ENCODE measurements at places on chromosomes 7 and 10.
A peak's percentile ranks its signal among the peaks of the same experiment; 100 is the strongest.

- no peak for DNase-seq
These were observed 9.0 kb downstream of the NFKB2 start for GRCh38 chr10:102404361-102405107.

GRCh38 chr10:89563861-89564478, 28.6 kb upstream of the SLC16A12 start:
- no peak for DNase-seq

DNA sequence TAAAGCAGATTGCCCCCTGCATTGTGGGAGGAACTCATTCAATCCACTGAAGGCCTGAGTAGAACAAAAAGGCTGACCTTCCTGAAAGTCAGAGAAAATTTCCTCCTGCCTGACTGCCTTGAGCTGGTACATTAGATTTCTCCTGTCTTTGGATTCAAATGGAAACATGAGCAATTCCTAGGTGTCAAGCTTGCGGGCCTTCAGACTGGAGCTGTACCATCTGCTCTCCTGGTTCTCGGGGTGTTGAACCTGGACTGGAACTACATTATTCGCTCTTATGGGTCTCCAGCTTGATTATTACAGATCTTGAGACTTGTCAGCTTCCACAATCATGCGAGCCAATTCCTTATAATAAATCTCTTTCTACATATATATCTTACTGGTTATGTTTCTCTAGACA, 173.6 kb upstream of the STEAP4 start:
- DNase-seq = no peak

GRCh38 chr7:155471718-155472117, 13.8 kb downstream of the EN2 start:
- no peak for DNase-seq

DNA sequence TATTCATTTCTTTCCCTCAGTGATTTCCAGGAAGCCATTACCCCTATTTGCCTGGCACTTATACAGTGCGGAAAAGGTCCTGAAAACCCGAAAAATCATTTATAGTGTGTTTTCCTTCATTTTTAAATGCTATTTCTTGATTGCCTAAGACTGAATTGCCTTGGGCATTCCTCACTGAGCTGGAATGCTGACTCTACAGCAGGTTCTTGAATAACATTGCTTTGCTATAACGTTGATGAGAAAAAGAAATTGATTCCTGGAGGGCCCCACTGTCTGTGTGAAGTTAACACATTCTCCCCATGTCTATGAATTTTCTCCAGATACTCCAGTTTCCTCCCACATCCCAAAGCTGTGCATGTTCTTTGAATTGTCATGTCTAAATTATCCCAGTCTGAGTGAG, 308.5 kb downstream of the EXOC4 start:
- DNase-seq = no peak

DNA sequence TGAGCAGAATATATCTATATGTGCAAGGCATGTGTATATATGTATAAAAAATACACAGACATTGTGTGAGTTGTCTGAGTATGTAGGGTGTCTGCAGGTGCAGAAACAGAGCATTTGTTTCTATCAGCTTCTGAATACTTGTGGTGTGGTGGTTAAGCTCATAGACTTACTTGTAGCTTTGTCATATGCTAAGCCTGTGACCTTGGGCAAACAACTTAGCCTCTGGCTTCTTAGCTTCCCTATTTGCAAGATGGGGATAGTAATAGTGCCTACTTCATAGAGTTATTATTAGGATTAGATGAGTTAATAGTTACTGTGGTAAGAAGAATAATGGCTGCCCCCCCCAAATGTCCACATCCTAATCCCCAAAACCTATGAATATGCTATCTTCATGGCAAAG, 28.2 kb upstream of the PAX2 start:
- DNase-seq = no peak

GRCh38 chr10:69359594-69359993, 57.1 kb downstream of the TACR2 start:
- DNase-seq = no peak

- DNase-seq = no peak
These were observed 295.6 kb downstream of the ZEB1 start for GRCh38 chr10:31614611-31615010.

DNA sequence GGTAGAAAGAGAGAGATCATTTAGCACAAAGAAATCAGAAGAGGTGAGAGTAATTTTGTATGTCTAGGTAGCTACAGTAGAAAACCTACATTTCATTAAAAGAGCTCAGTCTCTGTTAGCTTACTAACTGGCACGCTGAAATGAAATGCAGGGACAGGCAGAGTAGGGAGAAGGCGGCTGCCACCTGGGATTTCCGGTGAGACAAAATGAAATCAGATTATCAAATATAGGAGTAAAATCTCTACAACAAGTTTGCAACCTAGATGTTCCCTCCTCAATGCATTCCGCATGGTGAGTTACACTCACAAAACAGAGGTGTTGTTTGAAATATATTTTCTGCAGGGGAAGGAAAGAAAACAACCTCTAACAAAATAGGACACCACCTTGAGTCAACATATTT, 55.9 kb downstream of the VOPP1 start:
- peak; percentile 31 for DNase-seq

DNA sequence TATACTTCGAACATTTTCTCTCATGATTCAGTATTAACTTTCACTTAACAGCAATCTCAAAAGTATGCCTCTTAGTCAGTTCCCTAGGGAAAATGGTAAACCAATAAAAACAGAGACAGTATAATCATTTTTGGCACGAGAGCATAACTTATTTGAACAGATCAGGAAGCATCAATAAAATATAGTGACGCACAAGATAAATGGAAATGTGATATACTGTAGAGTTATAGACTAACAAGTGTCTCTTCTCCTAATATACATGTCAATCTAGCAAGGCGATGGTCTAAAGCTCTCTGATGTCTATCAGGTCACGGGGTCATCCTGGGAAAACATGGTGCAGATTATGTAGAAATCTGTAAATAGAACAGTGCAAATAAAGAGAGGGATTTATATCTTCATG, 131.6 kb downstream of the HGF start:
- DNase-seq = no peak

DNA sequence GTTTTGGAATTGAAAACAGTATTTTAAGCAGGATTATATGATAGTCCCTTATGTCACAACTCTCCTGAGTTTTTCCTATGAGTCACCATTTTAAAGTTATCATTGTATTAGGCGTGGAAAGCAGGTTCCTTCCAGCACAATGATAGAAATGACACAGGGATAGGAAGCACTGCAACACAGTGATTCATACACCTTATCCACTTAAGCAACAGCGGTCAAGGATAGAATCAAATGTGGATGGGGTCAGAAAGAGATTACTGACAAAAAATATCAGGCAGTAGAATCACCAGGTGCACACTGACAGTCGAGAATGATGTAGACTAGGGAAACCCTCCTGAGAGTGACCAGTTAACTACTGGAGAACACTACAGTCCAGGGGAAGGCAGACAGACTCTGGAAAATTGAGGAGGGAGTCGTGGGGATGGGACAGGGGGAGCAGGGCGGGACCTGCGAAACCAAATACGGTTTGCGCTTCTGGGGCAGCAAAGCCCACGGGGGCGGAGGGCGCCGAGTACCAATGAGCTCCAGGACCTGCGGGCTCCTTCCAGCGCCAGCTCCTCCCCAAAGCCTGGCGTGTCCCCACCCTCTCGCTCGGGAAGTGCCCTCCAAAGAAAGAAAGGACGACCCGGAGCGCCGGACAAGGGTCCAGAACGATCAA, 479 bp downstream of the PNPLA8 start:
- DNase-seq = no peak

DNA sequence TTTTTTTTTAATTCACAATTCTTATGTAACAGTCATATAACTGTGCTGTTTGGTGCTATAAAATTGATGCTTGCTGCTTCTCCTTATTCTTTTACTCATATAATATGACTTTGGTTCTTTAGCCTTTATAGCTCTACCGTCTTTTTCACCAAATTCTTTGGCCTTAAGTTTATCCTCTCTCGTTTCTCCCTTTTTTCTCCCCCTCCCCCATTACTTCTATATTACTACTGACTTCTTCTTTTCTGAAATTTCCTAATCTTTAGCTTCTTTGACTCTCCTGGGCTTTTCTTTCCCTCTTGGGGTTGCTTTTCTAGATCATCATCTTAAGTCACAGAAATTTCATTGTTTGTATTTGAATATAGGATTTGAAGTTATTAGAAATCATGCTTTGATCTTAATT, 3.8 kb downstream of the BCCIP start:
- no peak for DNase-seq

- DNase-seq = no peak
These were observed 45.2 kb downstream of the STAM start for GRCh38 chr10:17689137-17689536.

- no peak for DNase-seq
These were observed 26.3 kb downstream of the SLC26A4 start for GRCh38 chr7:107686816-107687387.

DNA sequence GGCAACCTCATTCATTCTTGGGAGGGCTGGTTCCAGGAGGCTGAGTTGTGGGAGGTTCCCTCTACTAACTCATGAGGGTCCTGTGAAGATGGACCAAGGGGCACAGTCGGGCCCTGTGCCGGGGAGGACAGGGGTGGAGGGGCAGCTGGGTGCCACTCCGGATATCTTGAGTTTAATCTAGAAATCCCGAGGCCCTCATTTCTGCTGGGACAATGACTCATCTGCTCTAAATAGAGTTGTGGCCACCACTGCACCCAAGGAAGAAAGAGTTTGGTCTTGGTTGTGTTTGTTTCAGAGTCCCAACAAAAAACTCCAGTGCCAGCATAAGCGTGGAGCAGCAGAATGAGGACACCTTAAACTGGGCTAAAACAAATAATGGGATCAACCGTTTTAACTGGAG, 82.4 kb downstream of the EBF3 start:
- no peak for DNase-seq

GRCh38 chr7:91287371-91288084, 23.3 kb downstream of the FZD1 start:
- no peak for DNase-seq

- no peak for DNase-seq
These were observed 10.8 kb downstream of the MTERF1 start for GRCh38 chr7:91869661-91870060.

DNA sequence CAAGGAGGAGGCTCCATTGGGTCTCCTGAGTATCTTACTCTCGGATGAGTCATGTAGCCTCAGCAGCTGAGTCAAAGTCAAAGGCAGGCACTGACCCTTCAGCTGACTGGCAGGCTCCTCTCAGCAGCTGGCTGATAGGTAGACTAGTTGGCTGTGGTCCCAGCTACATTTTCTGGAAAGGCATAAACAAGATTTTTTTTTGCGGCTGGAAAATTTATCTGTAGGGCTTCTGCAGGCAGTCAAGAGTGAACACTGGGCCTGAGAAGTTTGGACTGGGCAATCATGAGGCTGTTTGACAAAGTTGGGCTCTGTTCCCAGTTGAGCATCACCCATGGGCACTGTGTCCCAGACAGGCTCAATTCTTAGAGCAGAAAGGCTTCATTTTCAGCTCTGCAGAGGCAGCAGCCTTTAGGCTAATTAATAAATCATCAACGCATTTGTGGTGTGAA, 796.2 kb downstream of the CCSER2 start:
- no peak for DNase-seq

GRCh38 chr7:94296881-94297280, 97.8 kb upstream of the COL1A2 start:
- DNase-seq = no peak

DNA sequence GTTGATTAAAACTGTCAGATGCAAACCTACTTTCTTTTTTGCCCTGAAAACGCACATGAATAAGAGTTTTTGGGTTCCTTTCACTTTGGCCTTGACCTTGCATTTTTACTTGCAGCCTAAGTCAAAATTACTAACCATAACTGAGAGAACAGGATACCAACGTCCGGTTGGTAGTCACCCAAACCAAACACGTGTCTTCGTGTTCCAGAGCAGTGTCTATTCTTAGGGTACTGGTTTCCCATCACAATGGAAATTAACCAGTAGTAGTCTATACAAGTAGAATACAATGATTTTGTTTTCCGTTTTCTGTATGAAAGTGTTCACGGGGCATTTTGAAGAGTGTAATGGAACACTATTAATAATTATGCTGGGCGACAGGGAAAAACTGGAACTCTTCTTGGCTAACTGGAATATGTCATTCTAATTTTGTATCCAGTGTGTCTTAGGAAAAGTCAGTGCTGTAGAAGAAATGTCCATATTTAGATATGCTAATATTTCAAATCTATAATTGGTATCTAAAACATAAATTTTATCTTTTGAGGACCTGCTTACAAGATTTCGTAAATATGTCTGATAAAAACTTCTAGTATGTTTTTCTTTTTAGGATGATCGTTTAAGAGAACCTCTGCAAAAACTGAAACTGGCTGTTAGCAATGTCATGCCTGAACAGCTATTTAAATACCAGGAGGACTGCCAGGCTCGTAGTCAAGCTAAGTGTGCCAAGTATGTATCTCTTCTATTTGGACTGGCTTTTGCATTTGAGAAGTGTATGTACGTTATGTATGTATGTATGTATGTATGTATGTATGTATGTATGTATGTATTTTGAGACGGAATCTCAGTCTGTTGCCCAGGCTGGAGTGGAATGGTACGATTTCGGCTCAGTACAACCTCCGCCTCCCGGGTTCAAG, 40.9 kb downstream of the UBN2 start:
- no peak for DNase-seq

- DNase-seq = no peak
These were observed 272.4 kb downstream of the SKAP2 start for GRCh38 chr7:26592011-26592410.

DNA sequence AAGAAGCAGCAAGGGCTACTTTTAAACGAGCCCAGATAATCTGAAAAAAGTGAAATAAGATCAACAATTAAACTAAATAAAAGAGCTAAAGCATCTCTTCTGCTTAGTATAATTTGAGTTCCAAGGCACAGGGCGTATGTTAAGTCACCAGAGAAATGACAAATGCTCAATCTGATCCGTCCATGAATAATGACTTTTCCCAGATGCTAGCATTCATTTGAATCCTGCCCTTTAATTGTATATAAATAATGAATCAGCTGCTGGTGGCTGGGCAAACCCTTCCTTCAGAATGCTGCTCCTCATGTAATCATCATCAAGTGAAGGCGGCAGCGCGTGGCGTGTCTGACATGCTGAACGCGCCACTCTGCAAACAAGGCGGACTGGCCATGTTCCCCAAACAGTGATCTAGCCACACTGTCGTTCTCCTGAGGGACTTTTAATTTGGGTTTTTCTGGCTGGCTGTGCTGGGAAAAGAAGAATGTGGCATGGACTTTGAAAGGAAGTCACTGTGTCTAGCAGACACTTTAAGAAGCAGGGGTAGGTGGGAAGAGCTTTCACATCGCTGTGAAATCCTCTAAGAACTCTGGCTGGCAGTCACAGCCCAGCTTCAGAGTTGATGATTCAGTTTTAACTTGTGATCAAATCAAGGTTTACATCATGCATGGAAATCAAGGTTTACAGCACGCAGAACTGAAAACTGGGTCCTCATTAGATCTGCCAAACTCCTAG, 70.7 kb downstream of the BEND7 start:
- DNase-seq = no peak

DNA sequence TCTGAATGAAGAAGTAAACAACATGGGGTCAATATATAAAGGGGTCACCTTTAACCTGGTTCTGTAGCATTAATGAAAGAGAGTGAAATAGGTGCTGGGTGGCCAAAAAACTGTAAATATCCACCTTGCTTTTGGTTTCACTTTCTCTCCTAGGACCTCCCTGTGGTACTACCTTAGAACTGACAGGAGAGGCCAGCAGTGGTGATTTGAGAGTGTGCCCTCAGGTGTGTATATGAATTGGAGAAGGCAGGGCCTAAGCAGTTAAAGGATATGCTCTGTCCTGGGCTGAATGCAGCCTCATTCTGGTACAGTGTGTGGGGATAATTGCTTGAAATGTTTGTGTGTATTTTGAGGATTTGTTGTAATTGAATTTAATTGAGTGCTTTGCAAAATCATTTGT, 62.0 kb downstream of the BBS9 start:
- DNase-seq = peak; percentile 6

All from activated CD4-positive, alpha-beta T cell treated with anti-CD3 and anti-CD28 coated beads for 48 hours (primary cell).